Stimulated activated CD4-positive, alpha-beta T cell treated with anti-CD3 and anti-CD28 coated beads, Interleukin-1b, Interleukin-23, amount 100 ng/mL, for 1 hour (primary cell): ENCODE measurements at places on chromosomes 7 and 10.

- DNase-seq, result no peak
Observed at GRCh38 chr10:91987397-91988037, 63.9 kb downstream of the BTAF1 start.

GRCh38 chr10:69453795-69454194 lies 2.5 kb downstream of the TSPAN15 start:
- no peak for DNase-seq

DNA sequence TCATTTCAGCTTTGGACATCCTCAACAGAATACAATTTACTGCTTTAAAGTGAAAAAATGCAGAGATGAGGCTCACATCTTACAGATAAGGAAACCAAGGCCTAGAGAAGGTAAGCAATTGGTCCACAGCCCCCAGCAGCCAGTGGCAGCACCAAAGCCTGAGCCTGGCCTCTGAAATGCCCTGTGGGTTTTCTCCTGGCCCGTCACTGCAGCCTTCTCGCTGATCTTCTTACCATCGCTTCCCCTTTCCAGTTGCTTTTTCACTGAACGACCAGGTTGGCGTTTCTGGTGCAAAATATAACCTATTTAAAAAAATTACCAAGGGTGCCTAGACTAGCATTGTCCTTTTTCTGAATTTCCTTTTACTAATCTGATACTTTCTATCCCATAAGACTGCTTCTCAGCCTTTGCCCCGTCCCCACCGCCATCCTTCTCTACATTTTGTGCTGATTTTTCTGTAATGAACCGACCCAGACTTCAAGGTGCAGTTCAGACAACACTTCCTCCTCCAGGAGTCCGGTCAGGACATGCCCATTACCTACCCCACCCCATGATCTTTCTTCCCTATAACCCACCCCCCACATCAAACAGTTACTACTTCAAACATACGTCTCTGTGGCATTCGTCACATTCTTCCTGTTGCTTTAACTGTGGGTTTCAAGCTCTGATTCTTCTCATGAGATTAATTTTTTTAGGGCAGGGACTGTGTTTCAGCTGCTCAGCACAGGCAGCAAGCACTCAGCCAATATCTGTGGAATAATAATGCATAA lies 289.4 kb downstream of the DNAJB6 start:
- DNase-seq, result no peak

DNA sequence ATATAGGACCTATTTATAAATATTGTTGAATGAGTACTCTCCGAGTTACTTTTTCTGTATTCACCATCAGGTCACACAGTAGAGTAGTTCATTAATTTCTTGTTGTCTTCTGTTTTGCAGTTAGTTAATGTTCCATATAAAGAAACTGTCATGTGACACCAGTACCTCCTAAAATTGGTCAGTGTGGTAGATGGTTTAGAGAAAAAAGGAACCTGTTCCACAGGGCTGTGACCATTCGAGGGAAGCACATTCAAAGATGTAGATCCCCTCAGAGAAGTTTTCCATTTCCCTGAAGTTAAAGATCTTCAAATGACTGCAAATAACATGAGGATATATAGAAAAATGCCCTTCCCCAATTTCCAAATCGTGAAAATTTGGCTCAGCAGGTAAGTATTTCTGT lies 45.7 kb downstream of the PRPF18 start:
- DNase-seq, result no peak

DNA sequence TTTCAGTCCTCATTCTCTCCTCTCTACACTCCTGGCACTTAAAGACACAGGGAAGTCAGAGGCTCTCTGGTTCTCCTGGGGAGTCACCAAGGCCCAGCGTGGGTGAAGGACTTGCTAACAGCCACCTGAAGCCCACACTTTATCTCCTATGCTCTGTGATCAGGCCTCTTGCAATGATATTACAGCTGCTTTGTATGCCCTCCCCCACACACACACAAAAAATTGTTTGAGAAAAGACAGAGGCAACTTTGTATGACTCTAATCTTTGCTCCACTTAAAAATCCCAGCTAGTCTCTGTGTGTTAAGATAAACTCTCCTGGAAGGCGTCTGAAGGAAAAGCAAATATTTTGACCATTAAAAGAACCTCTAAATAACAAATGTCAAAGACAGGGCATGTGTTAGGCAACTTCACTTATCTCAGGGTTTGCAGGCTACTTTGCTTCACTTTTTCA lies 507.2 kb downstream of the TNS3 start:
- DNase-seq, result no peak

DNA sequence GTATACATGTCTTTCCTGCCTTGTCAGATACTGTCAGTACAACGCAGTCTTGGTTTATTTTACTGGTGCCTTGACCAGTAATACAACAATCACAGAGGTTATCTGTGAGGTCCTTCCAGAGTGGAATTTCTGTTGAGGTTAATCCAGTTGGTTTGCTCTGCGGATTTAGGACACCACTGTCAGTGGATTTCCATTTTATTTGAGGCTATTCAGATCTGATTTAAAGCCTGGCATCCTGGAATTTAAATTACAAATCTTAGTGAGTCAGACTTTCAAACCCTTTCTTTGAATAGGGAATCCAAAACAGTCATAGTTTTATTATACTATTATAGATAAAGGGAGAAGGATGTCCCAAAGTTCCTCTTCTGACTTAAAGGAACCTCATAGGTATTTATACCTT lies 40.5 kb downstream of the ANLN start:
- no peak for DNase-seq

GRCh38 chr7:127803626-127804025 lies 151.6 kb downstream of the SND1 start:
- DNase-seq, result no peak

DNA sequence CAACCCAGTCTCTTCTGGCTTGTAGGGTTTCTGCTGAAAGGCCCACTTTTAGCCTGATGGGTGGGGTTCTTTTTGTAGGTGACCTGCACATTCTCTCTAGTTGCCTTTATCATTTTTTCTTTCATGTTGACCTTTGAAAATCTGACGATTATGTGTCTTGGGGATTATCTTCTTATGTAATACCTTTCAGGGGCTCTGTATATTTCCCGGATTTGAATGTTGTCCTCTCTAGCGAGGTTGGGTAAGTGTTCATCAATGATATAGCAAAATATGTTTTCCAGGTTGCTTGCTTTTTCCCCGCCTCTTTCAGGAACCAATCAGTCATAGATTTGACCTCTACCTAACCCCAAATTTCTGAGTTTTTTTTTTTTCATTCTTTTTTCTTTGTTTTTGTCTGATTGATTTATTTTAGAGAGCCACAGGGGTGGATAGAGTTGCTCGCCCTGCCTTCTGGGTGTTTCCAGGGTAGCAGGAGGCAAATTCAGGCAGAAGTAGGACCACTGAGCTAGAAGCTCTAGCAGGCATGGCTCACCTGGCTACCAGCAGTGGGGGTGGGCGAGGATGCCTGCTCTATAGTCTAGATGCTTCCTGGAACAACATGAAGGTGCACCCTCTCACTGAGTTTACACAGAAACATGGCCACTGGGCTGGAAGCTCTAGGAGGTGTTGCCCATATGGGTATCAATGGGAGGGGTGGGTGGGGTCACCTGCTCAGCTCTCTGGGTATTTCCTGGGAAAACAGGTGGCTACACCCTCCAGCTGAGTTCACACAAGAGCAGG lies 94.9 kb downstream of the CCDC7 start:
- no peak for DNase-seq

- DNase-seq, result no peak
Observed at GRCh38 chr10:13049774-13050420, 48.4 kb upstream of the CCDC3 start.

DNA sequence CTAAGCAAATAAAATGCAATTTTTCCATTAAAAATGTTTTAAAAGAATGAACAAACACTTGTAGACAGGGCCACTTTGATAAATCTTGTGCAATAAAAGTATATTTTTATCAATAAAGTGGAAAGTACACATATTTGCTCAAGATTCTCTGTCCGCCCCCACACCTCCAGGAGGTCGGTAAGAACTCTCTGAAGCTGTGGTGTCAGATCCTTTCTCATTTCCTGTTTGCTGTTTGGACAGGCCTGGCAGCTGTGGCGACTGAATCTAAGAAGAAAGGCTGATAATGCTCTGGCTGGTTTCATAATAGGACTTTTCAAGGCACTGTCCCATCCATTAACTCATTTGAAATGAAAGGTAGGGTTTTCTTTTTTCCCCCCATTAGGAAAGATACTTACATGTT lies 15.3 kb upstream of the ASB4 start:
- DNase-seq, result no peak
